Epithelial cell of umbilical artery (primary cell): ENCODE measurements at places on chromosomes 3 and 15. TPM values are rescaled to one million over a fixed set of nuclear protein-coding genes. Genes with fewer than 3 reads are reported as not detected.

TTLL13 gene
- 0.15 TPM in 1 of 2 replicates, not detected in the other for total RNA-seq

NUTM1 gene
- total RNA-seq = not detected in 2 replicates

EFHB gene
- total RNA-seq = 0.65 TPM in 1 of 2 replicates, not detected in the other

SLMAP gene
- 27.6 and 41.0 TPM in 2 replicates for total RNA-seq

KNL1 gene
- 18.5 and 24.8 TPM in 2 replicates for total RNA-seq

FAM81A gene
- under 0.01 TPM in 1 of 2 replicates, not detected in the other for total RNA-seq

FURIN gene
- total RNA-seq = 56.8 and 90.3 TPM in 2 replicates

NDUFB5 gene
- 126 and 133 TPM in 2 replicates for total RNA-seq
